Astrocyte of the hippocampus (primary cell): ENCODE measurements at places on chromosomes 11 and 22.

DNA sequence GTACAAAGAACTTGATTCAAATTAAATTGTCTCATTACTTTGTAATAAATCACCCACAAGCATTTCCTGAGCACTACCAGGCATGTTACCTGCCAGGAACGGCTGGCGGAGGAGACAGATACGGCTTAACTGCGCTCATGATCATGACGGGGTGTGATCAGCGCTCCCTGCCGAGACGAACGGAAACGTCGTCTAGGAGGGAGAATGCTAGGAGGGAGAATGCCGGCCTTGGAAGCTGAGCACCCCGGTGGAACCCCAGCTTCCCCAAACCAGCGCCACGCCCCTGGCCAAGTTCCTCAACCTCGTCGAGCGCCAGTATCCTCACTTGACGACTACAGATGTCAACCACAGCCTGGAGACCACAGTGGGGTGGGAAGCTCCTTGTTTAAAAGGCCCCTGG is 272.8 kb downstream of the CTTN start:
- DNase-seq = no peak

GRCh38 chr22:39299829-39300178 is 19.6 kb downstream of the RPL3 start:
- DNase-seq = peak; percentile 37

- no peak for DNase-seq
Measured at GRCh38 chr22:32219026-32219425, 14.2 kb upstream of the RFPL2 start.

DNA sequence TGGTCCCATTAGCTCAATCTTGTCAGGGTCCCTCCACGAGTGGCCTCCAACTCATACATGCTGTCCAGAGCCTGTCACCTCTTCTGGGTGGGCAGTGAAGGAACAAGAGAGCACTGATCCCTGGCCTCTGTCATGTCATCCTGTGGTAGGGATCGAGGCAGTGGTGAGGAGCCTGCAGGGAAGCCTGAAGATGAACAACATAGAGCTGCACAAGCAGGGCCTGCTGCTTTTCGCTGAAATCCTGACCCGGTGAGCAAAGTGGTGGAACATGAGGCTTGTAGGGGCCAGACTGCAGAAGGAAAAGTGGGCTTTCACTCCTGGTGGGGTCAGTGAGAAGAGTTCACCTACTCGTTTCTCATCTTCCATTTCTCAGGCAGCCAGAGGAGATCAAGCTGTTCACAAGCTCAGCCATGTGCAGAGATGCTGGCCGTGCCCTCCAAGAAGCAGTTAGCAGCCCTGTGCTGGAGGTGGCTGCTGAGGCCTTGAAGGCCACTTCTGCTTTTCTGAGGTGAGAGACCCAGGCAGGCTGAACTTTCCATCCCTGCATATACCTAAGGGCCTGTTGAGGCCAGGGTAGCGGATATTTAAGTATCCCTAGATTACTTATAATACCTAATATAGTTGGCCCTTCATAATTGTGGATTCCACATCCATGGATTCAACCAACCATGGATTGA is 32.9 kb downstream of the MEI1 start:
- DNase-seq = no peak

DNA sequence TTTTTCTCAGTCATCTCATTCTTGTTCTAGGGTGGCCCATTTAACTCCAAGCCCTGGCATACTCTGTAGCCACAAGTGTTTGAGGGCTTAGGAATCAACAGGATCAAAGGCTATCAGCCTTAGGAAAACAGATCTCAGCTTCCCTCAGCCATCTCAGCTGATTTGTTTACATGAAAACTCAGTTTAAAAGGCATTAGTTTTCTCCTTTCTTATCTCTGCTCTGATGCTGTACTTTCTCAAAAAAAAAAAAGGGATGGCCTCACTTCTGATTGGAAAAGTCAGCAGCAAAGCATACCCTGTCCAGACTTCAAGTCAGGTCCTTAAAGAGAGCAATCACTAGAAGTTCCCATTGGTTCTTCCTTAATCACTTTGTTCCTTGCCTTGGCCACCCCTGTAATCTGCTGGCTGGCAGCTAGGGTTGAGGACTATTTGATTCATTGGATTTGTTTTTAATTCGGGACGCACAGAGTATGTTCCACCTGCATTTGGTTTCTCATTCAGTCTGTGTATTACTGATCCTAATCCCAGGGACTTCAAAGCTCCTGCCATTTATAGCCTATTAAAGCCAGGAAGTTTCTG is 102.8 kb downstream of the EXT2 start:
- DNase-seq = no peak
